Uterine smooth muscle cell (primary cell): ENCODE measurements at places on chromosomes 1 and 21. TPM values are rescaled to one million over a fixed set of nuclear protein-coding genes. Genes with fewer than 3 reads are reported as not detected.

COL16A1 gene
- total RNA-seq, result 50.2 and 202 TPM in 2 replicates

RNU11 gene
- not detected in 2 replicates for total RNA-seq

SEMA4A gene
- total RNA-seq, result 0.66 and 1.2 TPM in 2 replicates

PADI4 gene
- total RNA-seq, result not detected in 2 replicates

IFNLR1 gene
- total RNA-seq, result not detected in 2 replicates

OR10J1 gene
- total RNA-seq, result 0.25 TPM in 1 of 2 replicates, not detected in the other

GJA5 gene
- 0.44 and 0.50 TPM in 2 replicates for total RNA-seq

KIF17 gene
- 2.7 and 4.6 TPM in 2 replicates for total RNA-seq

ADGRL2 gene
- total RNA-seq, result 9.6 and 14.6 TPM in 2 replicates

VCAM1 gene
- 0.44 and 3.0 TPM in 2 replicates for total RNA-seq

PPIAL4G gene
- under 0.01 TPM in 1 of 2 replicates, not detected in the other for total RNA-seq

BTG2 gene
- total RNA-seq, result 2.7 and 8.9 TPM in 2 replicates

PWP2 gene
- 7.4 and 35.6 TPM in 2 replicates for total RNA-seq

SGIP1 gene
- total RNA-seq, result 26.7 and 48.0 TPM in 2 replicates

OPTC gene
- total RNA-seq, result not detected in 2 replicates
